Mesothelial cell of epicardium (in vitro differentiated cells): ENCODE measurements at places on chromosomes 12 and 14. TPM values are rescaled to one million over a fixed set of nuclear protein-coding genes. Genes with fewer than 3 reads are reported as not detected.

Gene TGFB3
- 62.0 to 66.4 TPM (median 65.2 TPM) in 3 replicates for total RNA-seq

GRCh38 chr14:63343878-63344277 lies 25.1 kb upstream of the GPHB5 start:
- H3K4me3 ChIP-seq: no peak overlapping the region
- H3K27ac ChIP-seq: no peak overlapping the region
- H3K27me3 ChIP-seq: peaks cover 6% of the 10 kb centered on the region
- no peak for DNase-seq
- no peaks in the 10 kb centered on the region for H3K4me1 ChIP-seq
- H3K36me3 ChIP-seq: no peaks in the 10 kb centered on the region

Gene ANO4
- total RNA-seq: 4.5 to 5.7 TPM (median 4.5 TPM) in 3 replicates

Gene EML1
- total RNA-seq: 17.6 to 19.3 TPM (median 18.9 TPM) in 3 replicates
